Stimulated activated CD8-positive, alpha-beta memory T cell treated with anti-CD3 and anti-CD28 coated beads, Interleukin-7, amount 100 ng/mL, for 1 hour (primary cell): ENCODE measurements at places on chromosomes 6 and 20.

DNA sequence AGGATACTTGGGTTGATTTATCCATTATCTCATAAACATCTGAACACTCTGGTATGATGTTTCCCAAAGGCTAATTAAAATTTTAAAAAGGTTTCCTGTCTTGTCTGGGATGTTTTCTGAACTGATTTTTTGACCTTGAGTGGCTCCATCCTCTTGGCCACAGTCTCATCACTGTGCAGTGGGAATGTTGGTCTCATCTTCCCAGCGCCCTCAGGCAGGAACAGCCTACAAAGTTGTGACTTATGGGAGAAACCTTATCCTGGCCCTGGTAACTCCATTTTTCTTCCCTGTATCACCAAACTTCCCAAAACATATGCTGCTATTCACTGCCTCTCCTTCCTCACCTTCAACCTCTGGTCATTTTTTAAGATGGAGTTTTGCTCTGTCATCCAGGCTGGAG is 6.8 kb upstream of the BPIFA3 start:
- no peak for DNase-seq

DNA sequence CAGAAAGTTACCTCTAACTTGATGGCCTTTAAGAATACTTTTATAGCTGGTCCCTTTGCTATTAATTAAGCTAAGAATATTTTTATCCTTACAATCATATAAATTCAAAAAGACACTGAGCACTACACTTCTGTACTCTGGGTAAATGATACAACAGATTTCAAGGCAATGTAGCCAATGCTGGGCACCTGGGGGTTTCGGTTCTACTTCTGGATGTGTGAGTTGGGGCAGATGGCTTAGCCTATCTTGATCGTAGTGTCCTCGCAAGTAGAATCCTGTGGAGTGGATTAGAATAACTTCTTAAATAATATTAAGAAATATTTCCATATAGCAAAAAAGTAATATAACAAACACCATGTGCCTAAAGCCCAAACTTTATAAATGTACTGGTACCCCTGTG is 96.9 kb upstream of the NT5E start:
- DNase-seq: no peak

DNA sequence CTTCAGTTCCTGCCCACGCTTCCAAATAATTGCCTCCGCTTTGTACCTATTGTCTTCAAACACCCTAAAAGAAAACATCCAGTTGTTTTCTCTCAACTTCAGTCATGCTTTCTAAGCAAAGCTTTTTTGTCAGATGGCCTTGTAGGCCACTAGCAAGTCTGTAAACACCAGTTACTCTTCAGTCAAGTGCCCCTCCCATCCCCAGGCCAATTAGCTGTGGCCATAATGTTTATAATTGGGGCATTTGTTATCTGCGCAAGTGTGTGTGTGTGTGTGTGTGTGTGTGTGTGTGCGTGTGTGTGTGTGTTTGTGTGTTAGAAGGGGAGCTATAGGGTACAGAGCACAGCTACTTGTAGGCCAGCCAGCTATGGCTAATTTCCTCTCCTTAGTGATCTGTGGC is 272.4 kb upstream of the MARCKS start:
- DNase-seq: no peak

GRCh38 chr6:12280458-12280857 is 9.7 kb upstream of the EDN1 start:
- no peak for DNase-seq

DNA sequence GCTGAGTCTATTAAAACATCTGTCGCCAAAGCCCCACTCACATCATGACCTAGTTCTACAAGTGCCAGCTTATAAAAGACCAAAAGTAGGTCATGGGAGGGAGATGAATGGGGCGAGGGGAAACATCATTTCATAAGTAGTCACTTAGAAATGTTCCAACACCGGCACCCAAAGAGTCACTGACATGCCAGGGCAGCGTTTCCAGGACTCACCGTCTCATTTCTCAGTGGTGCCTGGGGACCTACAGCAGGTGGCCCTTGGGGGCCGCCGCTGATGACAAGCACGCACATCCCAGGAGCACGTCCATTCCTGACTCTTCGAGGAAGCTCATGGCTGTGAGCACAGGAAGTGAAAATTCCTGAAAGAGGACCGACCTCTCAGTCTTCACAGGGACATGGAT is 260.4 kb downstream of the CDH4 start:
- no peak for DNase-seq

DNA sequence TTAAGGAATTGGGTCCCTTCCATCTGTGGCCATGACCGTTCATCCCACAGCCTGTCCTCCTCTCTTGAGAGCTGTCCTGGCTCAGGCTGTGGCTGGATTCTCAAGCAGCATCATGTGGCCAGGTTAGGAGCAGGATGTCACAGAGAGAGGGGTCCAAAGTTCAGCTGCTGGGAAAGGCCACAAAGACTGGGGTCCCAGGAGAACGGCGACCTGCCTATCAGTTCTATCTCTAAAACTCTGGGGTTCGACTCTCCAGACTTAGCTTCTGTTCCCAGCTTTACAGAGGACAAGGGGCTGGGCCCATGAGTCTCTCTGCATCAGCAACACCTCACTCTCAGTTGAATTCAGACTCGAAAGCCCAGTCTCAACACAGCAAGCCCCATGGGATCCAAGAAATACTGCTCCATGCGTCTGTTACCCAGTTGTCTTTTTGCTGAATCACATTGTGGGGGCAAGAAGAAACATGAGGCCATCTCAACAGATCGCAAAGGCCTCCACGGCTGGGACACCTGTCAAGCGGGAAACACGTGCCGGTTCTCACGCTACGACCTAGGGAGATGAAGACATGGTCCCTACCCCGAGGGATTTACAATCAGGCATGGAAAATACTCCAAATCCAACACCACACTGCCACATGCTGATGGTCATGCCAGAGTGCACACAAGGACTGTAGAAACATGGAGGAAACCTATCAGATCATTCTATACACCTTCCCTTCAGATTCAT is 95.4 kb downstream of the SLC22A23 start:
- no peak for DNase-seq

DNA sequence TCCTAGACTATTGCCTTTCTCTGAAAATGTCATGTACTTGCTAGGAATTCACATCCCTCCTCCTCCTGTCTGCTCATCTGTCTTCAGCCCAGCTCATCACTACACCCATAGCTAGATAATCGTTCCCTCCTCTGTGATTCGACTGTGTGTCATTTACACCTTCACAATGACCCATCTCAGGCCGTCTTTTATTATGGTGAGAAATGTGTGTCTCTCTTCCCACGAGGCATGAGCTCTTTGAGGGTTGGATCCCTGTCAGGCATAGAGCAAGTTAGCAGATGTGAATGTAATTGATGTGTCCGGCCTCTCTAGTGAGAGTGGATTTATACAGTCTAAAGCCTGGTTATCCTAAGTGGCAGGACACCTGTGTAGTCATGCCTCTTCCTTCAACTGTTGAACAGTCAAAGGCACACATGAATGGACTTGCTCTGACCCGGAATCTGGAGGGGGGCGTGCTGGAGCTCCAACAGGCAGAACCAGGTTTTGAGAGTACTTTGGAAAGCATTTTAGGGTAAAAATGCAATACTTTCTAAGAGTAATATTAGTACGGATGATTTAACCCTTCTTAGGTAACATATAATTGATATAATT is 182.1 kb downstream of the UTRN start:
- DNase-seq: no peak

- no peak for DNase-seq
Measured at GRCh38 chr6:18179770-18180356, 24.6 kb downstream of the KDM1B start.

DNA sequence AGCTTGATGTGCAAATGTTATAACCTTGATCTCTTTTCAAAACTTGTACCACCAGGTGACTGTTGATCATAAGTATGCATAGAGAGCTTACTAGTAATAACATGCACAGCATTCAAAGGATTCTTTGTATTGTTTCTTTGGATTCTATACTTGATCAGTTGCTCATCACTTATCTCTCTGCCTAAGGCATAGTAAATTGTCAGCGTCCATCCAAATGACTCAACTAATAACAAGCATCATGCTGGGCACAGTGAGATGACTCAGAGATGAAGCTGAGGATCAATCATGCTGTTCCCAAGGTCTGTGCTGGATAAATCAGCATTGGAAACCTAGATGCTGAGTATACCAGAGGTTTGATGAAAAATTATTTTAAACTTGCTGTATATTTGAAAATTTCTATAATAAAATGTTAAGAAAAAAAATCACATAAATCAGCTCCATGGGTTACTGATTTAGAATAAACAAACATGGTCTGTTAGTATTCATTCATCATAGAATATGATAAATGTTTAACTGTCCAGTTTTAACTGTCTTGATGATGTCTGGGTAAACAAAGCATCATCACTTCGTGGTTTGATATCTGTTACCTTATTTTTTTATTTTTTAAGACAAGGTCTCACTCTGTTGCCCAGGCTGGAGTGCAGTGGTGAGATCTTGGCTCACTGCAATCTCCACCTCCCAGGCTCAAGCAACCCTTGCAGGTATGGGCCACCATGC is 45.6 kb upstream of the SGK1 start:
- DNase-seq: no peak

- DNase-seq: no peak
Measured at GRCh38 chr6:16805243-16805950, 44.1 kb upstream of the ATXN1 start.

- DNase-seq: peak; percentile 90
Measured at GRCh38 chr6:15248451-15249370, 2.8 kb downstream of the JARID2 start.

GRCh38 chr20:60579941-60580515 is 621.8 kb downstream of the CDH26 start:
- no peak for DNase-seq

DNA sequence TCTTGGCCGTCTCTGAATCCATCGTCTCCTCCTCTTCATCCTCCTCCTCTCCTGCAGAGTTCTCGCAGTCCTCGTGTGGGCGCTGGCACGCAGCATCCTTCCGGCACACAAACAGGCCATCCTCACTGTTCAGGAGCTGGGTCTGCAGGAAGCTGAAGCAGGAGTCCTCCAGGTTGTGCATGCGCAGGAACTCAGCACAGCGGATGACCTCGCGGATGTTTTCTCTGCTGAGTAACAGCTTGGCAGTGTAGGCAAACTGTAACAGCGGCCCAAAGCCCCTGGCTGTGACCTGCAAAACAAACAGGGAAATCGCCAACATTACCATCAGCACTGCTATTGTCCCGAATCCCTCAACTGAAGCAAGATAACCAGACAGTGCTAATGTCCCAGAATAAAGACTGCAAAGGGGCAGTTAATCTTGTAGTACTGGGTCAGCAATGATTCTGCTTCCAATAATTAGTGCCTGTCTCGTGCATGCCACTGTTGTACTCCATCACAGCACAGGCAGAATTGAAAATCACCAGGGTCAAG is 57.4 kb downstream of the GJA10 start:
- no peak for DNase-seq

DNA sequence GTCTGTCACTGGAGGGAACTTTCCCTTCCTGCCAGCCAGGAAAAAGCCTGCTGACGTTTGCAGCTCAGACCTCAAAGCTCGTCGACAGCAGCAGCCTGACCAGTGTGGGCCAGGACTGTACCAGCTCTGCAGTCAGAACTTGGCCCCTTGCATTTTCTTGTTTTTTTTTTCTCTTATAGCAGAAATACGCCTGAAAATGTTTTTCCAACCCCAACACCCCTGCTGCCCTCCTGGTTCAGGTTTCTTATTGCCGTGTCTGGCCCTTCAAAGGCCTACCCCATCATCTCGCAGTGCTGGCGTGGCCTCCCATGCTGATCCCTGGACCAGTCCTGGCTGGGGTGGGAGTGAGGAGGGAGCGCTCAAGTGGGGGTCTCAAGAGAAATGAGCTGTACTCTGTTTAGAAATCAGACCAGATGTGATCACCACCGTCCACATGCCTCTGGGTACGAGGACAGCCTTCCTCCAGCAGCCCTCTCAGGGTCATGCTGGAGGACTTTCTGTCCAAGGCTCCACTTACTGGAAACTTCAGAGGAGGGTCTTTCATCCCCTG is 169.0 kb downstream of the FOXC1 start:
- DNase-seq: no peak

- no peak for DNase-seq
Measured at GRCh38 chr20:46438156-46438750, 31.8 kb upstream of the ELMO2 start.

DNA sequence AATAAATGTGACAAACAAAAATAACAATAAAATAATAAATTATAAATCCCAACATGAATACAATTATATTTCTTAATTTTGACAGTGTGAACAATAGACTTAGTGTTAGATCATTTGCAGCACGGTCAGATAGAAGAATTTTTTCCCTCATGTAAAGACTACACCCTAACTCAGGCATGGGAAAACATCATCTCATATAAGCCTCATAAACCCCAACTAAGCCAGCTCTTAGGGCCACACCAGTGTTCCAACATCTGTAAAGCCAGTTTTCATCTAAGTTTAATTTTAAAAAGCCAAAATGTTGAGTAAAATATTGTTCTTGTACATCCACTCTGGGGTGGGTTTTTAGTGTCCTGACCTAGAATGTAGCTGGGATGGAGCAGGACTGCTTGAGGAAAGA is 167.4 kb downstream of the QRSL1 start:
- DNase-seq: no peak

- no peak for DNase-seq
Measured at GRCh38 chr20:42714298-42715141, 475.2 kb downstream of the PTPRT start.

GRCh38 chr6:1561355-1561754 is 48.4 kb upstream of the FOXC1 start:
- no peak for DNase-seq

GRCh38 chr6:56024931-56025330 is 149.5 kb upstream of the BMP5 start:
- DNase-seq: no peak

GRCh38 chr20:50354721-50355589 is 155.2 kb upstream of the PTPN1 start:
- no peak for DNase-seq

- DNase-seq: no peak
Measured at GRCh38 chr6:36120018-36120417, 10.3 kb upstream of the MAPK13 start.

DNA sequence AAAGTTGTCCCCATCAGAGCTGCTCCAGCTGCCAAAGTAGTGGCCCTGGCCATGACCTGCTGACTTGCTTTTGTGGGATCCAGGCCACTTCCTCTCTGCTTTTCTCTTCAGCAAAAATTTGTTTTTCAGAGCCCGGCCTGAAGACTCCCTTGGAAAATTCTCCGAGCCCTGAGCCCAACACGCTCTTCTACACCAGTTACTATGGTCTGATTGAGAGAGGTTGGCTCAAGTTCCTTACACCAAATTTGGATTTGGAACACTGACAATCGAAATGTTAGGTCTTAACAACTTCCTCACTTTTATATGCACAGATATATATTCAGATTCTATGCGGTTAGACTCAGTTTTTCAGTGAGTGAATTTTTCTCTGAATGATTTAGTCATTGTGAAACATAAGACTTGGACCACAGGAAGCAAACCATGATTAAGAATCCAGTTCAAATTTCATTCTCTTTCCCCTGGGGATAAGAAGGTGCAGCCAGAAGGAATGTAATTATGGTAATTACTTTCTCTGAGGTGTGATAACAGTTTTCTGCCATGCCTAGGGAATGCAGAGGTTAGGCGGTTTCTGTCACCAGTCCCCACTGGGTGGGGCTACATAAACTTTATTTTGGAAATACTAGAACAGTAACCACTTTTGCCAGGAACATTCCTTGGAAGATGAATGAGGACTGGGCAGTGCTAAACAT is 365.2 kb downstream of the SYNE1 start:
- DNase-seq: no peak
